ENCODE measurements at places on chromosomes 6 and 20.

- no peak for DNase-seq
Measured at GRCh38 chr20:358891-359555, 12.1 kb downstream of the NRSN2 start.

DNA sequence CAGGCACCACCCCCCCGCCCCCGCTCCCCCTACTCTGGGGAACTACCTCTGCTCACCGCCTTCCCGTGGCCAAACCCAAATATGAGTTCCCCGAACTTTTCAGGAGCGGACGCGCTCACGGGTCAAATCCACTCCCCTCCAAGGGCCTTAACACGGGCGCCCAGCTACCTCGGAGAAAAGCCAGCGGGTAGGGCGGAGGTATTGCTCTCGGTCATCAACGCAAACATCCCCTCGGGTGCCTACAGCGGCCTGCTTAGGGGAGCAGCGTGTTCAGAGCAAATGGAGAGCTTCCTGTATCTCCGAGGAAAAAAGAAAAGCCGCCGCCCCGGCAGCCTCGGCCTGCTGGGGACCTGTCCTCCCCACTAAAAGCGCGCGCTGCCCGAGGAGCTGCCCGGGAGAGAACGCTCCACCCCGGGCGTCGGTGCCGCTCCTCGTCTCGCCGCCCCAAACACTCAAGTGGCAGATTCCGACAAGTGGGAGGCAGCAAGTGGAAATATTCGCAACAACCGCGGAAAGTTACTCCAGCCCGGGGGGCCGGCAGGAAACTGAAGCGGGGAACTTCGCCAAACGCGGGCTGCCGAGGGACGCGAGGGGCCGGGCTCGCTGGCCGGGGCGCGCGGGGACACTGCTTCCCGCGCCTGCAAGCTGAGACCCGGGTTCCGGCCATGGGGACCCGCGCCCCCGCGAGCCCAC lies 699 bp downstream of the PTPRT start:
- DNase-seq, result no peak

GRCh38 chr20:9460518-9460917 lies 53.9 kb upstream of the LAMP5 start:
- no peak for DNase-seq

GRCh38 chr6:148835920-148836441 lies 89.2 kb downstream of the UST start:
- no peak for DNase-seq

DNA sequence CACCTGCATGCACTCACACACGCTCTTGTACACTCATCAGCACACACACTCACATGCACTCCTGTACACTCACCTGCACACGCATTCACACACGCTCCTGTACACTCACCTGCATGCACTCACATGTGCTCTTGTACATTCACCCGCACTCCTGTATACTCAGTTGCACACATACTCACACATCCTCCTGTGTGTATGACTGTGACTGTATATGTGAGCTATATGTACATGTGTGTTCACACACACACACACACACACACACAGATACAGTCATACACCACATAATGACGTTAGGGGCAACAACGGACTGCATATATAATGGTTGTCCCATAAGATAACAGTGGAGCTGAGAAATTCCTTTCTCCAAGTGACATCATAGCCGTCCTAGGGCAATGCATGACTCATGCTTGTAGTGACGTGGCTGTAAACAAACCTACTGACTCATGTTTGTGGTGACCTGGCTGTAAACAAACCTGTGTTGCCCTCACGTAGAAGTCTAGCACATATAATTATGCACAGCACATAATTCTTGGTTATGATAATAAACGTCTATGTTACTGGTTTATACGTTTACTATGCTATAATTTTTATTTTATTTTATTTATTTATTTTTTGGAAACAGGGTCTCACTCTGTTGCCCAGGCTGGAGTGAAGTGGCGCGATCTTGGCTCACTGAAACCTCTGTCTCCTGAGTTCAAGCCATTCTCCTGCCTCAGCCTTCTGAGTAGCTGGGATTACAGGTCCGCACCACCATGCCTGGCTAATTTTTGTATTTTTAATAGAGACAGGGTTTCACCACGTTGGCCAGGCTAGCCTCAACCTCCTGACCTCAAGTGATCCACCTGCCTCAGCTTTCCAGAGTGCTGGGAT lies 22.8 kb upstream of the TAF4 start:
- DNase-seq, result no peak

GRCh38 chr6:147347179-147347881 lies 143.1 kb downstream of the STXBP5 start:
- DNase-seq, result no peak

GRCh38 chr6:28497893-28498292 lies 17.7 kb downstream of the GPX6 start:
- no peak for DNase-seq

GRCh38 chr20:35979544-35979943 lies 11.2 kb downstream of the CNBD2 start:
- DNase-seq, result no peak

DNA sequence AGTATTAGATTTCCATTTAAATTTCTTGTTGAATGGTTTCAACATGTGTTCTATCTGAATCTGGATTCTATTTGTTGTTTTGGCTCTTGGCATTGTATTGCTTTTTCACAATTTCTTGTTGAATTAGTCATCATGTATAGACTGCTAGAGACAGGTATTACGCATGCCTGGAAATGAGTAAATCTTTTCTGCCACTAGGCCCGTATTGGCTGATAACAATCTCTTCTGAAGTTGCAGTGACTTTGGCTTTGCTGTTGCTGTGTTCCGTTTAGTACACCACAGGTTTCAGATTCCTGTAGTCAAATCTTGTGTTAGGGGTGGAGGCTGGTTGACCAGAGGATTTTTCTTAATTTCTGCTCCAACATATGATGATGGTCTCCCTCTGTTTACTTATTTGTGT lies 1339.4 kb downstream of the GRIK2 start:
- no peak for DNase-seq
